ENCODE measurements at places on chromosomes 16 and 17. TPM values are rescaled to one million over a fixed set of nuclear protein-coding genes. Genes with fewer than 3 reads are reported as not detected.

DNA sequence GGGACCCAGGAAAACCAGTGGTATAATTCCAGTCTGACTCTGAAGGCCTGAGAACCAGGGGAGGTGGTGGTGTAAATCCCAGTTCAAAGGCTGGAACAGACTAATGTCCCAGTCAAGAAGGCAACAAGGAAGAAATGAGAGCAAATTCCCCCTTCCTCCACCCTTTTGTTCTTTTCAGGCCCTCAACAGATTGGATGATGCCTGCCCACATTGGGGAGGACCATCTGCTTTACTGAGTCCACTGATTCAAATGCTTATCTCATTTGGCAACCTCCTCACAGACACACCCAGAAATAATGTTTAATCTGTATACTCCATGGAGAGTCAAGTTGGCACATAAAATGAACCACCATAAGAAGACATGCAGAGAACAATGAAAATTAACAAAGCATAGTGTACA, 61.9 kb upstream of the CRYM start:
- DNase-seq: no peak

DNA sequence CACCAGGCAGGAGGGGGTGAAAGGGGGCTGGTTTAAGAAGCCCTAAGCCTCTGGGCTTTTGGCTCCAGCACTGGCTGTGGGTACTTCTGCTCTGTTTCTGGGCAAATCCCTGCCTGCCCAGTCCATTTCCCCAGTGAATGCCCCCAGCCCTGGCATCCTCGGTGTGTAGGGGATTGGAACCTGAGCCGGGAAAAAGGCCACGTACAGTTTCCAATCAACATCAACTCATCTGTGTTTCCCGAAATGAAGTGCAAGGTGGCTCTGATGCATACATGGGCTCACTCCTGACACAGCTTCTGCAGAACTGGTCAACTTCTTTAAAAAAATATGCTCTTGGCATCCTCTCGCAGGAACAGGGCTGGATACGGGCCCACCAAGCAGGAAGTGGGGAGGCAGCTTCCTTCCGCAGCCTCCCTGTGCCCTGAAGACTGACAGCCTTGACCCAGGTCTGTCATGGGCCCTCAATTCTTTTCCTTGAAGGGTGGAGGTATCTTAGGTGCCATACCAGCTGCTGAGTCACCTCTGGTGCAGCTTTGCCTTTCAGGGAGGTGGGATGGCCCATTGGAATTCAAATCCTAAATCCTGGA, 73.3 kb downstream of the N4BP1 start:
- DNase-seq: no peak

DNA sequence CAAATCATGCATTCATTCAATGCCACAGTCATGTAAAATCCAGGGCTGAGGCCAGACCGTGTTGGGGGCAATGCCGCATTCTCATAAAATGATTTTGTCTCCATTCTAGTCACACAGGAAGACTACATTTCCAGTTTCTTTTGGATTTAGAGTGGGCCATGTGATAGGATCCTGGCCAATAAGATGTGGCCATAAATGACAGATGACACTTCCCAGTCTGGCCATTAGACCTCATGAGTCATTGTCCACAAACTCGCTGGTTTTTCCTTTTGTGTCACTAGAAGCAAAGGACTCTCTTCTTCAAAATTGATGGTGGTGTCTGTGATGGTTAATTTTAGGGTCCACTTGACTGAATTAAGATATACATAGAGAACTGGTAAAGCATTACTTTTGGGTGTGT, 352.3 kb downstream of the UTP18 start:
- DNase-seq: no peak

DNA sequence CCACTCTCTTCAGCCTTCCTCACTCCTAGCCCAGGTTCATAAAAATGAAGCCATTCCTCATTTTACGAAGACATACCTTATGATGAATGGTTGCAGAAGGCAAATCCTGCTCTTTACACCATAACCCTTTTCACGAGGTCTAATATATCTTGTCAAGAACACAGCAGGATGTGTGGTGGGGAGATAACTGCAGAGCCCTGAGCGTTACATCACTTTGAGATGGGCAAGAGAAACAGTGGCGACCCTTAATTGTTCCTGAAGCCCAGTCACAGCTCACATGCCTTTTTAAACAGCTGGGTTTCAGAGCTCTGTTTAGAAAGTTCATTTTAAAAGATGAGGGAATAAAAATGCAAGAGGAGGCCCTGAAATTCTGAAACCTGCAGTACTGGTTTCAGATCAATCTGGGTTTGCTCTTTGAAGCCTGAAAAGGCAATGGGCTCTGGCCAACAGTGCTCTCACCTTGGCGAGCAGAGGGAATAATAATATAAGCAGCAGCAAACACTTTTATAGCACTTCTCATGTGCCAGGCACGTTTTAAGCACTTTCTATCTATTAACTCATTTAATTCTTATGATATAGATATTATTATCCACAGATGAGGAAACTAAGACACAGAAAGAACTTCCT, 2.9 kb downstream of the FAM117A start:
- no peak for DNase-seq

DNA sequence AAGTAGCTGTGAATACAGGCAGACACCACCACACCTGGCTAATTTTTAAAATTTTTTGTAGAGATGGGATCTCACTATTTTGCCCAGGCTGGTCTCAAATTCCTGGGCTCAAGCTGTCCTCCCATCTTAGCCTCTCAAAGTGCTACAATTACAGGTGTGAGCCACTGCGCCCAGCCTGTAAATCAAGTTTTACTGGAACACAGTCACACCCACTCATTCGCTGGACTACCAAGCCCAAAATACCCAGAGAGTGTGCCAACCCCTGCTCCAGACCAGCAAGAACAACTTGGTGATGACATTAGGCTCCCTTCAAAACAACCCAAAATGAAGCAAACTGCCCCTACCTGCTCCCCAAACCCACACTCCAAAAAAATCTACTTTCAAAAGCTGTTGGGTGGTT, 36.0 kb downstream of the TVP23A start:
- DNase-seq: no peak

TMEM238L gene
- polyA plus RNA-seq: not detected

TP53TG3C gene
- polyA plus RNA-seq: not detected

TBC1D3H gene
- not detected for polyA plus RNA-seq

GAN gene
- polyA plus RNA-seq: 3.6 TPM

Data from muscle of arm (tissue), 14 donors.